Activated CD8-positive, alpha-beta memory T cell treated with anti-CD3 and anti-CD28 coated beads, Interleukin-2, amount 10 ng/mL, durations not matched to agents 7 days and 5 days (primary cell): ENCODE measurements at places on chromosomes 2 and 18. TPM values are rescaled to one million over a fixed set of nuclear protein-coding genes. Genes with fewer than 3 reads are reported as not detected.

Gene DUSP2
- 32.0 TPM for total RNA-seq

Gene IMPACT
- 9.3 TPM for total RNA-seq

Gene MAB21L4
- not detected for total RNA-seq

Gene MEP1B
- 0.20 TPM for total RNA-seq

GRCh38 chr2:43070030-43070429 is 156.4 kb downstream of the ZFP36L2 start:
- DNase-seq = no peak

DNA sequence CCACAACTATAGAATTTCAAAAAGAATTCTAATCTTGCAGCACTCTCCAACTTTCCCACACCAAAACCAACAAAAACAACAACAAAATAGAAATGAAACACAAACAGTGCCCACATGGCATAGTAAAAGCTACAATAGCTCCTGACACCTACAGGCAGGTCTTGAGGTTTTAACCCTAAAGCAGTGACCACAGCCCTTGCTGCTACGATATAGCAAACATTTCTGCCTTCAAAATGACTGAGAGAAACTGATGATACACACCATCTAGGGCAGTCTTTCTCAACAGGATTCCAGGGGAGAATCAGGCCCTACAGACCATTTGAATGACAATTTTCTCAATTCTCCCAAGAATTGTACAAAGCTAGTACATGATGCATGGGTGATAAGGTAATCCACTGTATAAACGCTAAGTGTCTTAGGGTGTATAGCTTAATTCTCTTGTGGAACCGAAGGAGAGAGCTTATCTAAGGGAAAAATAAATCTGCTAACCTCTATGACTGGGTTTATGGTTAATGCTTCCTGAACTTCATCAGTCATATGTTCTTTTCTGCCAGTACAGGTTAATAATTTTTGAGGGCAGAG is 46.5 kb downstream of the TRAK2 start:
- peak; percentile 67 for DNase-seq

GRCh38 chr2:197839856-197840255 is 35.5 kb downstream of the PLCL1 start:
- no peak for DNase-seq

- DNase-seq = no peak
Measured at GRCh38 chr2:101282980-101283379, 25.5 kb downstream of the RNF149 start.

- peak; percentile 34 for DNase-seq
Measured at GRCh38 chr2:109351164-109351756, 222.3 kb downstream of the SH3RF3 start.
